ENCODE measurements at places on chromosomes 7 and 10. TPM values are rescaled to one million over a fixed set of nuclear protein-coding genes. Genes with fewer than 3 reads are reported as not detected.

The EGR2 gene
- 4.0 TPM for total RNA-seq

The C10orf143 gene
- 3.2 TPM for total RNA-seq

The TLX1 gene
- not detected for total RNA-seq

The AVL9 gene
- 28.8 TPM for total RNA-seq

The CFAP46 gene
- total RNA-seq, result 0.81 TPM

The SPDYE8 gene
- total RNA-seq, result not detected

The CCL24 gene
- not detected for total RNA-seq

The C7orf33 gene
- total RNA-seq, result not detected

The CYP2W1 gene
- not detected for total RNA-seq

- no peak for DNase-seq
These were observed 649.6 kb downstream of the LRMDA start for GRCh38 chr10:76080991-76081390.

DNA sequence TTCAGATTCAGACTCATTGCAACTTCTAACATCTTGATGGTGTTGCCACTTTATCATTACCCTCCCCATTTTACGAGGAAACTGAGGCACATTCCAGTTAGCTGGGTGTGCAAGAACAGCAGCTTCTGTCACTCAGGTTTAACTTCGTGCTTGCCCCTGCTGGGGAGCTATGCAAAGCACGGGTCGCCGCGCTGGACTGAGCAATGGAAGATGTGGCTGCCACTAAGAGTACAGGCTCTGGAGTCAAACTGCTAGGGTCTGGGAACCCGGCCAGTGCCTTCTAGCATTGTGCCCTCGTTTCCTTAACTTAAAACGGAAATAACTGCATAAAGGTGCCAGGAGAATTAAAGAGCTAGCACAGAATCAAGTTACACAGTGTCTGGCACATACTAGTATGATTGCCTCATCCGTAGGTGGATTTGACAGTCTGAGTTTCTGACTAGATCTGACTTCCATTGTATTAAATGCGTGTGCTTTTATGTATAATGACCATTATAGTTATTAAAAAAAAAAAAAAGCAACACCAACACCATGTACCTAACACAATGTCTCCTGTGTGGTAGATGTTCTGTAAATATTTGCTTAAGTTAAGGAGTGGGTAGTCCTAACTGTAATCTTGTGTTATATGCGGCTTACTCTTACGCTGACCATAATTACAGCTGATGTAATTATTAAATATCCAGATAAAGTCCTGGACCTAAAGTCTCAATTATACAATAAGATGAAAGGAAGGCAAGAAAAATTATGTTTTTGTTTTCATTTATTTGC is 842 bp downstream of the ZNF22 start:
- peak; percentile 90 for DNase-seq

DNA sequence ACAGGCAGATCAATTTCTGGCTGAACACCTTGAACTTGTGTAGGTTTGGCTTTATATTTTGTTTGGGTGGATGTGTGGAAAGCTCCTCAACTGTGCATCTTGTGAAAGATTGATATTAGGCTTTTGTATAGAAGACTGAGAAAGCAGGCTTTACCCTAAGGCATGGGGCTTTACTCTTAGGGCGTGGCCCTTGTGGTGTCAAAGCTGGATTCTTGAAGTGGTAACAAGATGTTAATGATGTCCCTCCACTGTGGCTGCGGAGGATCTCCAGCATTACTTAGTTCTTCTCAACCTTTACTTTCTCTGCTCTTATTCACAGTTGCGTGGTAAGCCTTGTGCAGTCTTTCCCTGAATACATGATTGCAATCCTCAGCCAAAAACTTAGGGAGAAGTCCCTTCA is 54.1 kb upstream of the HECTD2 start:
- no peak for DNase-seq

DNA sequence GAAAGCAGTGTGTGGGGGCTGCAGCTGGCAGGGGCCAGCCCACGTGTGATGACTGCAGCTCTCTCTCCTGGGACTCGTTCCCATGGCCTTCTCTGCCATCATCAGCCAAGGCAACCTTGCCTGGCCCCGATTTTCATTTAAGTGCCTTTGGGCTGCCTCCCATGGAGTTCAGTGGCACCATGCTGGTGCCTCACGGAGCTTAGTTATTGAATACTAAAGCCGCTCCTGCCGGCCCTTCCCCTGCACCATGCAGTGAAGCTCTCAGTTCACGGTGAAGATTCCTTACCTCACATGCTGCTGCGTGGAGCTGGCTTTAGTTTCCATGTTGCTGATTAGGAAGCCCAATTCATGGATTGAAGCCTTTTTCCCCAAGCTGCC is 141.5 kb upstream of the EEPD1 start:
- DNase-seq, result no peak

- peak; percentile 63 for DNase-seq
These were observed 169.3 kb downstream of the GRID1 start for GRCh38 chr10:86197166-86197790.

GRCh38 chr7:1457059-1457948 is 2.0 kb downstream of the MICALL2 start:
- DNase-seq, result no peak

- DNase-seq, result no peak
These were observed 537.7 kb downstream of the GRM8 start for GRCh38 chr7:126715076-126715475.

GRCh38 chr7:116674508-116675173 is 2.6 kb downstream of the MET start:
- DNase-seq, result no peak

GRCh38 chr7:151575410-151575809 is 55.7 kb upstream of the RHEB start:
- no peak for DNase-seq

- DNase-seq, result peak; percentile 44
These were observed 153.4 kb downstream of the CUX1 start for GRCh38 chr7:101970801-101971200.

GRCh38 chr10:48639632-48640031 is 34.8 kb upstream of the ARHGAP22 start:
- DNase-seq, result no peak

DNA sequence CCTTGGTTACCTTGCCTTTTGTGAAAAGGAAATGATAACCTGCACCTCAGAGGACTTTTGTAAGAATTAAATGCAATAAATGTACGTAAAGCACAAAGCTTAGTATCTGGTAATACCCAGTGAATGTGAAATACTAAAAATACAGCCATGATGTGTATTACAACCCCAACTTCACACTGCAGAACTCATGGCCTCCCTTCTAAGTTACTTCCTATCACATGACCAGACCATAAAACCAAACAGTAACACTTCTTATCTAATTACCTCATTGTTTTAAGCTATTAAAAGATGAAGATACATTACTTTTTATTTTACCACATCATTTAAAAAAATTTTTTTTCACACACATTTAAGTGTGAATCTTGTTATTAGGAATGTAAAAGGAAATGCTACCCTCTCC is 29.0 kb downstream of the VPS41 start:
- DNase-seq, result no peak

- peak; percentile 90 for DNase-seq
These were observed at the start of gene GNAI1 for GRCh38 chr7:80134536-80135308. Gene GNAI1, plus strand, starts transcription at chr7:80134831. Its CDS starts 330 bp downstream, at chr7:80135161.

DNA sequence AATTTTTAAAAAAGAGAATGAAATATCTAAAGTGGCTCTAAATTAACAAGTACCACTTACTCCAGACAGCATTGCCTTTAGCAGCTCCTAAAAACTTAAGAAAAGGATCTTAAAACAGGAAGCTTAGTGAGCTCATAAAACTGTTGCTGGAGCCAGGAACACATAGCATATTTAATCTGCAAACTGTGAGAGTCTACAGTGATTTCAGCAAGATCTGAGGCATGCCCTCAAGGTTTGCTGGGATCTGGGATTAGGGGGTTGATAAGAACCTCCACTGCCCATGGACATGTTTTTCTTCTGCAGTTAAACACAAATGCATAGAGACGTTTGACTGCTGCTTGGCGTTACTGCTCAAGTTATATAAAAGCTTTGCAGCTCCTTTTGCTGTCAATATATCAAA is 3.8 kb downstream of the GLI3 start:
- no peak for DNase-seq

- no peak for DNase-seq
These were observed 58.9 kb downstream of the SPOCK2 start for GRCh38 chr10:72029414-72029813.

DNA sequence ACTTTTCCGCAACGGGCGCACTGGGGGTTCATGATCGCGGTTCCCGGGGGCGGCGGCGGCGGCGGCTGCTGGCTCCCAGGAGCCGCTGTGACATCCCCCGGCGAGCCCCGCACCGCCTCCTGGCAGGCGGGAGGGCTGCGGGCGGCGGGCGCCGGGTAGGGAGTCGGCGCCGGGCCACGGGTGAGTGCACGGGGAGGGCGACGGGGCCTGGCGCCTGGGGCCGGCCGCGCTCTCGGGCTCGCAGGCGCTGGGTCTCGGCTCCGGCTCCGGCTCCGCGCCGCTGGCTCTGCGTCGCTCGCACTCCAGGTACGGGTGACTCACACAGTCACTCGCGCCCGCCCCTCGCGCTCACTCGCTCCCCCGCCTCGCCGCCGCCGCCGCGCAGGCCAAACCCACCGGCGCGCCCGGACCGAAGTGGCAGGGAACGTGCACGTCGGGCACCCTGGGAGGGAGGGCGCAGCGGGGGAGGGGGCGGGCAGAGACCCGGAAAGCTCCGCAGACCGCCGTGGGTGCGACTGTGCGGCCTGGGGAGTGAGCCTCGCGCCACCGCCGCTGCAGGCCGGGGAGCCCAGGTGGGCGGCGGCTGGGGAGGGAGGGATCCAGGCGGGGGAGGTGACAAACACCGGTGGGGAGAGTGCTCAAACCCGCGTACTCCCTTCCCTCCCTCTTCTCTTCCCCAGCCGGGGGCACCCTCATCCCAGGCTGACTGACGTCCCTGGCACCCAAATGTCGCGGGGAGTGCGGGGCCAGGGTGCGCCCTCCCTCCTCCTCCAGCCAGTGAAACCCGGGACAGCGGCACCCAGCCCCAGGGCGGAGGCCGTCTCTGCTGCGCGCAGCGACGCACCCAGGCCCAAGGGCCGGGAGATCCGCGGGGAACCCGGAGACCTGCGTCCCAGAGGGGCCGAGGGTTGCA is 276.9 kb upstream of the NEBL start:
- peak; percentile 82 for DNase-seq

Measured in posterior vena cava (tissue), 2 donors.